Naive thymus-derived CD4-positive, alpha-beta T cell (primary cell): ENCODE measurements at places on chromosomes 3 and 15.

DNA sequence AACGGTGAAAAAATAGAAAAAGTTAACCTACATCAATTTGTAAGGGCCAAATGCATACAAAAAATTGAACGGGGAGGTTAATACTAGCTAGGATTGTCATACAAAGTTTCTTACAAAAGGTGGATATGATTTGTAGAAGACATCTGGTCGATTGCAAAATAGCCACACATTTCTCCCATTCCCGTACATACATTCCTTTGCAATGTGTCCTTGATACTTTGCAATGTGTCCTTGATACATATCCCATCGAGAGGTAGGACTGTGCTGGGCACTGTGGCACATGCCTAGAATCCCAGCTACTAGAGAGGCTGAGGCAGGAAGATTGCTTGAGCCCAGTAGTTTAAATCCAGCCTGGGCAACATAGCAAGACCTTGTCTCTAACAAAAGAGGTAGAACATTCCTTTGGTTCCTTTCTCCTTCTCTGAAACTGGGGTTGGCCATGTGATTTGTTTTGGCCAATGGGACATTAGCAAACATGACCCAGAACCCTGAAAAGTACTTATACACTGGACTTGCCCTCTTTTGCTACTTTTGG is 9.5 kb downstream of the TTBK2 start:
- no peak for DNase-seq

DNA sequence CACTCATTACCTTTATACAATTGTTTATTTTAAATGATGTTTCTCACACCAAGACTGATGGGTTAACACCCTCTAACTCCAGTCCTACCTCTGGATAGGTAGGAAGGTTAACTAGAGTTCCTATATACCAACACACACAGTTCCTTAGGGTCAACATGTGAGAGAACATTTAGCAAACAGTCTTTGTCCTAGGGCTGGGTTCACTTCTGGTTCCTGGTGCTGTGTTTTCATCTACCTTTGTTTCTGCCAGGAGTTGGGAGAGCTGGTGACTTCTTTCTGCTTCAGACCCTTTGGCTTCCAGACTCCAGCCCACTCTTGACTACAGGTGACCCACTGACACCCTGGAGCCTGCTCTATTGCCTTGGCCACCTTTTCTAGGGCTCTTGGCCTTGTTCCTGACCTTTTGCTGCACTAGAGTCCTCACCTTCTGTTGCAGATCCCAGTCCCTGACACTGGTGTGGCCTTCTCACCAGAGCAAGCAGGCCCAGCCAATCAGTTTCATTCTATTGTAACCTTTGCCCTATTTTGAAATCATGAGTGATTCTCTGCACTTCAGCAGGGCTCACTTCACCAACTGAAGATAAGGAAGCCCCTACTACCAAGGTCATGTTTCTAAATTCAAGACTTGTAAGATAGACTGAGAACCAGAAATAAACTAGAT is 50.0 kb upstream of the SECISBP2L start:
- no peak for DNase-seq

DNA sequence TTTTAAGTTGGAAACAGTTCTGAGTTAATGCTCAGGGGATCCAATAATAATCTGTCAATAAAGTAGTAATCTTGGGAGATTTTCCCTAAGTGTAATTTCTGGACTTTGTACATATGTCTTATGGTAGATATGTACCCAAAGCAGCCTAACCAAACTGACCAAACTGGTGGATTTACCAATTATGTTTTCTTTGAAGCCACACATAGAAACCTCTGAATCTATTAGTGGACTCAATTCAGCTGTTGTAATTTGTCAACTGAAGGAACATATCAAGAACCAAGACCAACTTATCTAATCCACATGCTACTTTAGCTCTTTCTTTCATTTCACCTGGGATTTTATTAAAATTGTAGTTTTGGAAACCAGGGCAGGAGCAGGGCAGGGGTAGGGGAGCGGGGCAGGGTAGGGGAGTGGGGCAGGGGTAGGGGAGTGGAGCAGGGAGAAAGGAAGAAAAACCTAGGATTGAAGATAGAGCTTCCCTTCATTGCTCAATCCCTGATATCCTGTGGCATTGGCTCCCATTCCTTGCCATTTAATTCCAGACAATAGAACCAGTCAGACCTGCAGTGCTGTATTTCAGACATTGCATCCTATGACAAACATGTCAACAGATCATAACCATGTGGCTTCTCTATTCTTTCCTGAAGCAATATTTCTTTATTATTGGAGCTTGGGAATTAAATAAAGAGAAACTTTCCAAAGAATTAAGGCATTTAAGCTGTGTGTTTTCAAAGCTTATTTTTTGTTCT is 101.8 kb downstream of the NFKBIZ start:
- DNase-seq = no peak

DNA sequence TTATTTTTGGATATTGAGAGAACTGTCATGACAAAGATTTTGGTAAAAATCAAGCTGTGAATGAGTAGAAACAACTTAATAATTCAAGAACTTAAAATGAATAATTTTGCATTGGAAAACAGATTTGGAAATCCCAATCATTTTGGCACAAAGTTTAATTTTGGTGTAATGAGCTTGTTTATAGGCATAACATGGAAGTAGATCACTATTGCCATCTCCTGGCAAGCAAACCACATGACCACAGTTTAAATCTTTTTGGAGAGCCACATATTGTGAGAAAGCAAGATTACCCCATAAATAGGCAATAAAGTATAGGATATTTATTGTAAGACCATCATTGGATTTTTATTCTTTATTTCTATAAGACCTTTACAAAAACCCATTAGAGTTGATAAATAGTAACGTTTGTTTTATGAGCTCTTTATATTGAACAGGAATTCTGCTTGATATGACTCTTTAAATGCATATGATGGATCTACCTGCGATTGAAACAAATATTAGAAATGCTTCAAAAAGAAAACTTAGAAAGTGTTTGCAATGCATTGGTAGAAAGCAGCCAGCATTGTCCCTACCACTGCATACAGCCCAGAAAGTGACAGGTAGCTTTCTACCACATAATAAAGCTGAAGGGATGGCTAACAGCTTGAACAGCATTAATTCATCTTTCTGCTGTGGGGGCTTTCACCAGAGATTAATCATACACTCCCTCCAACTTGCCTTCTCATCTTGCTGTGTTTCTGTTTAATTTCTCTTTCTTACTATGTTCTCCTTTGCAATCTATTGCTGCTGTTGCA is 766.8 kb downstream of the TBL1XR1 start:
- DNase-seq = no peak

GRCh38 chr3:79846148-79846933 is 78.5 kb upstream of the ROBO1 start:
- DNase-seq = no peak

- DNase-seq = no peak
Observed at GRCh38 chr15:28080386-28080785, 18.7 kb downstream of the OCA2 start.

- no peak for DNase-seq
Observed at GRCh38 chr15:27694506-27695087, 404.5 kb downstream of the OCA2 start.

- DNase-seq = no peak
Observed at GRCh38 chr15:48250640-48251076, 44.6 kb downstream of the SLC12A1 start.

DNA sequence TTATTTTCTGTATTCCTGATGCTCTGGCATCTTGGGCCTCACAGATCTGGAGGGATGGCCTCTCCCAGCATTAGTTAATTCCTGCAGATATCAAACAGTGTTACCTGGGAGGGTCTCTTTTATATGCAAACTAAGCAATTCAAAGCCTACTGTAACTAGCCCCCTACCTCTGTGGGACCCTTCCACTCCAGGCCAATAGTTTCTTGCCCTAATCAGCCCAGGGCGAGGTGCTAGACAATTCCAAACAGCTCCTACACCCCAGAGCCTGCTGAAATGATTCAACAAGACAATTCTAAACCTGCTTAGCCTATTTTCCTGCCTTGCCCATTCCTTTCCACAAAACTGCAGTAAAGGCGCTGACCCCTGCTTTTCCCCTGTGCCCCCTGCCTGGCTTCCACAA is 106.6 kb upstream of the IGSF10 start:
- DNase-seq = no peak

- DNase-seq = no peak
Observed at GRCh38 chr3:13347390-13347950, 72.7 kb downstream of the NUP210 start.

DNA sequence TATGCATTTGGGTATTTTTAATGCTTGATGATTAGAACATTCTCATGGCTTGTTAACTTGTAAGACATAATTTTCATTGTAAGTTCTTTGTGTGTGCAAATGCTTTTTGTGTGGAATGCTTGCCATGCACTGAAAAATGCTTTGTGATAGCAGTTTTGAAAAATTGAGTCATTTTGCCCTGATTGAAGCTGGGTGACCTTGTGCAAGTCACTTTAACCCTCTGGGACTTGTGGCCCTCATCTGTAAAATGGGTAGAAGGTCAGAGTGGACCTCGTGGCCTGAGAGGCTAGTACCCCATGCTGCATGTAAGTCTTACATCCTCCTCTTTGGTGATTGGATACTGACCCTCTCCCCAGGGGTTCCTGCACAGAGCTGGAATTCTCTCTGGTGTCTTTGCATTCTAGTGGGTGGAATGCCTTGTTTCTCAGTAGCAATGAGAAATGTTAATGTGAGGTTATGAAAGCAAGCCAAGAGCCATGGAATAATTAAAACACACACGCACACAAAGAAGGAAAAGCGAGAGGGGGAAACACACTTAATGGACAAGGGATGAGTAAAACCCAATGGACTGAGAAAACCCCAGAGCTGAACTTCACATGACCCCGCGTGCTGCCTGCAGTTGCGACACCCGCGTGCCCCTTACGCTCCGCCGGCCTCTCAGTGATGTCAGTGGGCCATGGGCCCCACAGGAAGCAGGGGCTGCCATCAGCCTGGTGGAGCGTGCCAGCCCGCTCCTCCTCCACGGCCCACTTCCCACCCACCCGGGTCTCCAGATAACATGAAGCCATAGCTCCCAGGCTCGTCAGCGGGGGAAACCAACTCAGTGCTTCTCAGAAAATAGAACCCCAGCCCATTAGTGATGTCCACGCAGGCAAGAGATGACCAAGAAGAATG is 44.0 kb downstream of the SMAD3 start:
- DNase-seq = no peak

GRCh38 chr3:70233112-70233511 is 79.3 kb downstream of the MDFIC2 start:
- no peak for DNase-seq

GRCh38 chr3:138187296-138188012 is at the start of gene ARMC8:
TSS of gene ARMC8 (plus strand) at chr3:138187301. CDS start at chr3:138187555, 254 bp downstream.
- no peak for DNase-seq

DNA sequence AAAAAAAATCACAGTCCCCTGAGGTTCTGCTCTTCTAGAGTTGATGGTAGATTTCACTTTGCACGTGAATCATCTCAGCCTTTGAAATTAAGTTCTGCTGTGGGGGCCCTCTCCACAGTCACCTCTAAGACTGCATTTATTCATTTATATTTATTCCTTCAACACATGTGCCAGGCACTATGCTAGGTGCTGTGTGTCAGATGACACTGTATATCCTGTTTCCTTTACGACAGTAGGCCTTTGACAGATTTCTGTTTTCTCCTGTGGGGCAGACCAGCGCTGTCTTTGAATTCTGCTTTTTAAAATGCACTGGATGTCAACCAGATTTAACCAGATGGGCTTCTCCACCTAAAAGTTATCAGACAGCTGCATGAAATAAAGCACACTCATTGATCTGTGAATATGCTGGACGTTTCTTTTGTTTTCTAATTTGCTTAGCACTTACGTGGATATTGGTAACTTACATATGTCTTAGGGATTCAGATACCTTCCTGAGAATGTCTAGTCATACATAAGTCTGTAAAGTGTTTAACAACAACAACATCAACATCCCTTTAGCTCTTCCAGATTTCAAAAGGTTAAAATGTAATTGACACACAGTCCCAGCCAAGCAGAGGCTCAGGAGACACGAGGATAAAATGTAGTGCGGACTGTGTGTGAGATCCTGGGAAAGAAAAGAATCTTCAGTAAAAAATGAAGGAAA is 525.5 kb upstream of the MCTP2 start:
- no peak for DNase-seq

DNA sequence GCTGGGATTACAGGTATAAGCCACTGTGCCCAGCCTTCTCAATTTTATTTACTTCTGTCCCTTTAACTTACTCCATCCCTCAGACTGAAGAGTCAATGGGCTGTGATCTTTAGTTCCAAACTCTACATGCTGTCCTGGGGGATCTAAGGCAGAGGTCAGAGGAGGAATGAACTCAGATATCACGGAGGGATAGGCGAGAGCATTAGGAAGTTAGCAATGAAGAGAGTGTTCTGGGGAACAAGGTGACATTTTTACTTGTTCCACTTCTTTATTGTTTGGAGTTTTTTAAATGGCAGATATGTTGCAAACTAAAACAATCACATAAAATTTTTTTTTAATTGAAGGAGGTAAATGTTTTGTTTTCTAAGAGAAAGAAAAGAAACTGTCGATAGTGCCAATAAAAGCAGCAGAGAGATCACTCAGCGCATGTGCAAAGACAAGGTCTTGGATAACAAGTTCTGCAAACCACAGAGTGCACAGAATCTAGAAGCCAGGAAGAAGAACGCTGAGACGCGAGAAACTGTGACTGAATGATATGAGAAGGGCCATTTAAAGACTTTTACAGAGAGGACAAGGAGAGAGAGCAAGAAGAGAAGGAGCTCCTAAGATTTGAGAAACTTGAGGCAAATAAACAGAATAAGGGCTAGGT is 10.8 kb upstream of the CA12 start:
- peak; percentile 30 for DNase-seq

DNA sequence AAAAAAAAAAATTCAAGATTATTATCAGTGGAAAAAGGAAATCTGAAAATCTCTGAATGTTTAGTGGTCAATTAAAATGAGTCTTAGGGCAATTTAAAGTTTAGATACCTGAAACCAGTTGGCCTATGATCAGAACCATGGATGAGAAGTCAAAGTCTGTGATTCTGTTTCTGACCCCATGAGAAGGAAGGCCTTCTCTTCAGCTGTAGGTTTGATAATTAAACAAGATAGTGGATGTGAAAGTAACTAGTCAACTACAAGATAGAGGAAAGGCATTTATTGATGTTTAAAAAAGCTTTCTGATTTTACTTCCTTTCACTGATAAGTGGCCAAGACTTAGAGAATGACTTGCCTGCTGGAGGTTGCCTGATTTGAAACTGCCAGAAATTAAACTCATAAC is 8.7 kb downstream of the PLS1 start:
- DNase-seq = no peak

- DNase-seq = no peak
Observed at GRCh38 chr15:65067645-65068402, at the start of gene RASL12. TSS of gene RASL12 (minus strand) at chr15:65067991. CDS start at chr15:65067835, 156 bp downstream.

DNA sequence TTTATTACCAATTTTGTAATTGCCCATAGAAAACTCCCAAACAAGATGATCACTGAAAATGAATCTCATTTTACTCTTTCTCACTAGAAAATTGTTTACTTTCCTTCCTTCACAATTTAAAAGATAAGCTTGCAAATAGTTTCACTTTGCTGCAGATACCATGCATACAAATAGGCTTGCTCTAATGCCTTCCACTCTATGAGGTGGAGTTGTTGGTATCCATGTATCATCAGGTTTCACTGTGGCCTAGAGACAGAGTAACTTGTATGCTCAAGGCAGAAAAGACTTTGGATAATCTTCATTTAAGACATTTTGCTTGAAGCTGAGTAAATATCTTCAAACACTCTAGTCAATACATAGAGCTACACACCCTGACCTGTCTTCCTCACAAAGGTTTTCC is 60.8 kb downstream of the RYK start:
- DNase-seq = no peak
